A375 (cell line): ENCODE measurements at places on chromosomes 6 and 20. TPM values are rescaled to one million over a fixed set of nuclear protein-coding genes. Genes with fewer than 3 reads are reported as not detected.

TDRD6 gene
- under 0.01 and 0.03 TPM in 2 replicates for total RNA-seq

DEFB118 gene
- not detected in 2 replicates for total RNA-seq

GTPBP2 gene
- 120 and 134 TPM in 2 replicates for total RNA-seq

SEMG1 gene
- total RNA-seq: not detected in 2 replicates
